ENCODE measurements at places on chromosomes 12 and 14.

- DNase-seq = no peak
Measured at GRCh38 chr12:83996671-83997070, 915.9 kb downstream of the SLC6A15 start.

DNA sequence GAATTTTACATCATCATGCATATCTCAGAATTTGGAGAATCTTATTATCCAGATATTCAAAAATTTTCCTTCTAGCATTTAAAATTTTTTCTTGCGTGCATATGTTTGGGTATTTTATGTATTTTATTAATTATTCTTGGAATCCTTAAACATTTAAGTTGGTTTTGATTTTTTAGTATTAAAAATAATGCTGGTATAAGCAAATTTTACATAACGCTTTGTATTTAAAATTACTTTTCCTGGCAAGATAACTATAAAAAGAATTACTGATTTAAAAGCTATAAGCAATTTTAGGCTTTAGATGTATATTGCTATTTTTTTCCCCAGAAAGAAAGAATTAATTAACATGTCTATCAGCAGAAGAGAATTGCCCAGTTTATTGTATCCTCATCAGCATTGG is 224.6 kb upstream of the STXBP6 start:
- no peak for DNase-seq

DNA sequence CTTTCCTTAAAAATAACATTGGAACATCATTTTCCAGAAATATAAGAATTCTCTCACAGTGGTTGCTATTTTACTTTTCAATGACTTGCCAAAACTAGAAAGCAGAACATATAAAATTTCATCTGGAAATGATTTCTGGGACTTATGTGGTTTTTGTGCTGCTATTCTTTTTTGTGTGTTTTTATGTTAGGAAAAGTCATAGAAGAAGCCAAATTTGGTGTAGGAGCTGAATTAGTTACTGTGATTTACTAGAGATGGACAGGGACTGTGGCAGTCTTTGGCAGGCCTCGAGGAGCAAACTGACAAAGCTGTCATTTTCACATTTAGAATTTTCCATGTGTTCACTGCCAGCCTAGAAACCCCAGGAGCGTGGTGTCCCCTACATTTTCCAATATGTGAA is 38.3 kb upstream of the LDHB start:
- DNase-seq = no peak

GRCh38 chr14:88301381-88301780 is 21.7 kb downstream of the KCNK10 start:
- no peak for DNase-seq

- peak; percentile 60 for DNase-seq
Measured at GRCh38 chr14:64983439-64984310, 3.0 kb upstream of the FNTB start.

- no peak for DNase-seq
Measured at GRCh38 chr14:92589213-92589852, 75.8 kb downstream of the RIN3 start.

DNA sequence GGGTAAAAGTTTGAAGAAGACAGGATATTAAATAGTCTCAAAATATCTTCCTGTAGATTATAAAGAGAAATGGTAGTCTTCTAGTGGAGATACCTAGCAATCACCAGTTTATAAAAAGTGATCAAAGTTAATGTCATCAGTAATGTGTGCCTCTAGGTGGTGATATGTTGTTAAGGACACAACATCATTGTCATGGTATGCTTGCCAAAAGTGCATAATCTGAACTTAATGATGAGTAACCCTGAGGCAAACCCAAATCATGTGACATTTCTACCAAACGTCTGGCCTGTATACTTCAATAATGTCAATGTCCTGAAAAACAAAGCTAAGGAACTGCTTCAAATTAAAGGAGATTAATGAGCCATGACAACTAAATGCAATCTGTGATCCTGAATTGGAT is 214.7 kb downstream of the PHLDA1 start:
- no peak for DNase-seq

- no peak for DNase-seq
Measured at GRCh38 chr12:91007531-91008290, 2.9 kb upstream of the EPYC start.

GRCh38 chr12:47741340-47741703 is 16.0 kb upstream of the ENDOU start:
- peak; percentile 51 for DNase-seq

DNA sequence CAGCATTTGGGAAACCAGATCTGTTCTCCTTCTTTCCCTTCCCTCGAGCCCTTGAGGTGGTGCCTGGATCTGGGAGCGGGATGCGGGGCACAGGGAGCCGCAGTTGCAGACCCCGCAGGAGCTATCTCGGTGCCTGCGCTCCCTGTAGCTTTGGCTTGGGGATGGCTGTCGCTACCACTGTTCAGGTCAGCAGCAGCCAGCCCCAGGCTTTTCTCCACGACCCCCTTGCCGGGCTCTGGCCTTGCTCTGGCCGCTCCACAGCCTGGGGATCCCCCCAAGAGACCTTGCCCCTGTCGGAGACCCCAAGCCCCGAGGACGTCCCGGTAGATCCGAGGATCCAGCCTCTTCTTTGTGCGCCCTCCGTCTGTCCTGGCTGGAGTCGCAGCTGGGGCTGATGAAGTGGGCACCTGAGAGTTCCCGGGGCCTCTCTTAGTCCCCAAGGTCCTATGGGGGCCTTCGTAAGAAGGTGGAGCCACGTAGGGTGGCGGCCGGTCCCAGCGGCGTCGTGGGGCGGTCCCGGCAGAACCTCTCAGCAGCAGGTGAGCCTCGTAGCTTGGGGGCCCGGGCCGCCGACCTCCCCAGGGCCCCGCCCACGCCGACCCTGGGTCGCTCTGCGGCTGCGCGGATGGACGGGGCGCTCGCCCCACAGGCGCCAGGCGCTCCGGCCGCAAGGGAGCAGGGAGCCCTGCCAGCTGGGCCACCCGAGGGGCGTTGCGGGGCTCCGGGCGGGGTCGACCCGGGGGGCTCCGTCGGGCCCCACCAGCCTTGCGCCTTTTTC is 1.3 kb downstream of the DDN start:
- no peak for DNase-seq

DNA sequence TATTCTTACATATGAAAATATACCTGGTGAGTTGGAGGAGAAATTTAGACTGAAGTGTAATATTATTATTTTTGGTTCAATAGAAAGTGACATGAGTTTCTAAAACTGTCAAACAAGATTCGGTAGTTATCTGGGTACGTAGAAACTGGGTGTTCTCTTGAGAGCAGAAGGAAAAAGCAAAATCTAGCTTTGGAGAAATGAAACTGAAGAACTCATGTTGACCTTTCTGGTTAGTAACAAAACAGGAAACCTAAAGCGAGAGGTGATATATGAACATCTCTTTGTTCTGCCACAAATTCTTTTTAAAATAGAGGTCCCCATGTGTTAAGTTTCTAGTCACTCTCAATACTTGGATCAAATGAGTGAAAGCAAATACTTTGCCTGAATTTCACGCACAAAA is 401.7 kb downstream of the TRHDE start:
- no peak for DNase-seq

DNA sequence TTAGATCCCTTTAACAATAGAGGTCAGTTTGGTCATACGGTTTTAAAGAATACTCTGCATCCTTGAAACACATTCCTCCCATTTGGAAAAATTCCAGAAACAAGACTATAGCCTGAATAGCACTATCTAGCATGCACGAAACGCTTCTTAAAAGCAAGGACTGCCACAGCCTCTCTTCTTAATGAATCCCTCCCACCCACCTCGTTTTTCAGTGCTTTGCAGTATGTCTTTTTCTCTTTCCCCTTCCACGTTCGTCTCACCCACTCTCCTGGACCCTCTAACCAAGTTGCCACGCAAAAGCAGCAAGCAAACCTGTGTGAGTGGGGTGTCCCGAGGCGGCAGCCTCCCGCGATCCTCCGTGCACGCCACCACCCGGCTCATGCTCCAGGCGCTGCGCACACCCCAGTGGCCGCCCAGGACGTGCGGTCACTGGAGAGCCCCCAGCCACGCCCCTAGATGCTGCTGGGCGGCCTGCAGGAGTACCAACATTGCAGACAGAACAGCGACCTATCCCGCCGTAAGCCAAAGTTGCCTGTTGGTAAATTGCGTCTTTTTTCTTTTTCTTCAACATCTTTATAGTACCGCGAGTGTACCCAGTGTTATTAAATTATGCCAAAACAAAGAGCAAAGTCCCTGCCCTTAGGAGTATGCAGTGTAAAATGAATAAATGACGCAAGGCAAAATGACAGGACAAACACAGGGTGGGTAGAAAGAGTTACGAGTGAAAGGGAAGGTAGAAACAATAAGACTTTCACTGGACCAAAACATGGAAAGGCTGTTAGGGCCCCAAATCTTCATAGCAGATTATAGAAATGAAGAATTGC is at the start of gene SLC38A4:
SLC38A4 (minus strand) TSS at position 407 of the 824 bp plus-strand sequence. CDS start 32,926 bp downstream, outside the sequence.
- no peak for DNase-seq

GRCh38 chr12:46266869-46267574 is 1.8 kb downstream of the SLC38A1 start:
- peak; percentile 10 for DNase-seq

- DNase-seq = peak; percentile 35
Measured at GRCh38 chr12:81128930-81129554, 51.2 kb downstream of the ACSS3 start.

- no peak for DNase-seq
Measured at GRCh38 chr14:39722547-39723273, 290.5 kb upstream of the FBXO33 start.

DNA sequence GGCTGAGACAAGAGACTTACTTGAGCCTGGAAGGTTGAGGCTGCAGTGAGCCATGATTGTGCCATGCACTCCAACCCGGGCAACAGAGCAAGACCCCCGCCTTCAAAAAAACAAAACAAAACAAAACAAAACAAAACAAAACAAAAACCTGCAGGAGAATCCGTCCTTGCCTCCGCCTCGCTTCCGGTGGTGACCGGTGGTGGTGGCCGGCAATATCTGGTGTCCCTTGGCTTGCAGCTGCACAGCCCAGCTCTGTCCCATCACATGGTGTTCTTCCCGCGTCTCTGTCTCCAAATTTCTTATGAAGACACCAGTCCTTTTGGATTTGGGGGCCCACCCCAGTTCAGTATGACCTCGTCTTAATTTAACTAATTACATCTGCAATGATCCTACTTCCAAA is 10.0 kb downstream of the SMIM41 start:
- no peak for DNase-seq

GRCh38 chr14:77243853-77244252 is 27.2 kb downstream of the NGB start:
- no peak for DNase-seq

DNA sequence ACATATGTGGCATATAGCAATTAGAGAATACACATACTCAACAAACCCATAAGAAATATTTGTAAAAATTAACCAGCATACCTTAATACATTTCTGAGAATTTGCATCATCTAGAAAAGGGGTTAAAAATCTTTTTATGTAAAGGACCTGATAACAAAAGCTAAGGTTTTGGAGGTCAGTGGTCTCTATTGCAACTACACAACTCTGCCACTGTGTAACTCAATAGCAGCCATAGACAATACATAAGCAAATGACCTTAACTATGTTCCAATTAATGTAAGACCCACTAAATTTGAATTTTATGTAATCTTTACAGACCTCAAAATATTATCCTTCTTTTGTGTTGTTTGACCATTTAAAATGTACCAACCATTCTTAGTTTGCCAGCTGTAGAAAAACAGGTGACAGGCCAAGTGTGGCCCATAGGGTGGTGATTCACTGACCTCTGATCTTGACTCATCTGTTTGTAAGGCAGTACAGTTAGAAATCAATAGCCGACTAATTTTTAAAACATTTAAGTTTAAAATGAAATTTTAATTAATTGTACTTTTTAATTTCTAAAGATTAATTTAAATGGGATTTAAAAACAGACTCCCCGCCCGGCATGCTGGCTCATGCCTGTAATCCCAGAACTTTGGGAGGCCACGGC is 7.4 kb upstream of the EPS8 start:
- DNase-seq = no peak

DNA sequence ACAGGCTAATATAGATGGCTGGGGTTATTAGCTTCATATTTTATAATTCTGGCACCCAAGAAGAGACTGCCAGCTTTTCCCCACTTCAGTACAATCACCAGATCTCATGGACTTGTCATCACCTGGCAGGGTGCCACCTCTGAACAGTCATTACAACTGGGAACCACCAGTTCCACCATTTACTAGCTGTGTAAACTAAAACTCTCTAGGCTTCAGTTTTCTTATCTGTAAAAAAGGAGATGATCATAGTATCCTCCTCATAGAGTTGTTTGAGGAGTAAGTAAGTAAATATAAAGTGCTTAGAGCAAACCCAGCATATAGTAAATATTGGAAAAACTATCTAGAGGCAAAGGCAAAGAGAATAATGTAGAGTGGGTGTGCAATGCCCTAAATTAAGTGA is 19.3 kb downstream of the CPNE8 start:
- DNase-seq = no peak

DNA sequence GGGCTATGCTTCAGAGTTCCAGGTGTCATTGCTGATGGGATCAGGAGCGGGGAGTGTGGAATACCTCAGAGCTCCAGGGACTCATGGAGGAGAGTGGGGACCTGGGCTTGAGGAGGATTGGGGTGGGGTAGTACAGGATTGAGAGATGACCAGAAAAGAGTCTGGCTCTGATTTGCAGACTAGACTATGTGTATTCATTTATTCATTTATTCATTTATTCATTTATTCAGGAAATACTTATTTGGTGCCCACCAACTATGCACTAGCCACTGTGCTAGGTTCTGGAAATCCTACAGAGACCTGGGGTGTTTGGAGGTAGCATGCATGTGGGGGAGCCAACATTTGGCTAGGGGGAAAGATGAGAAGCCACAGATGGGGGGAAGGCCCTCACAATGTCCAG is 871 bp upstream of the KRT83 start:
- DNase-seq = no peak

DNA sequence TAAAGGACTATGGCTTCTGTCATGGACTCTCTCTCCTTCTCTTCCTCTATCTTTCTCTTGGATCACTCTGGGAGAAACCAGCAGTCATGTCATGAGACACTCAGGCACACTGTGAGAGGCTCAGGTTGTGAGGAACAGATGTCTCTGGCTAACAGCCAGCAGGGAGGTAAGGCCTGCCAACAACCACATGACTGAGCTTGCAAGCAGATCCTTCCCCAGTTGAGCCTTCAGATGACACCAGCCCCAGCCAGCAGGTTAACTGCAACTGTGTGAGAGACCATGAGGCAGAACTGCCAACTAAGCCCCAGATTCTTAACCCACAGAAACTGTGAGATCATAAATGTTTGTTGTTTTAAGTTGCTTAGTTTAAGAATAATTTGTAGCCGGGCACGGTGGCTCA is 90.6 kb downstream of the VCPKMT start:
- peak; percentile 92 for DNase-seq

GRCh38 chr12:102497743-102498142 is 17.4 kb upstream of the IGF1 start:
- no peak for DNase-seq

DNA sequence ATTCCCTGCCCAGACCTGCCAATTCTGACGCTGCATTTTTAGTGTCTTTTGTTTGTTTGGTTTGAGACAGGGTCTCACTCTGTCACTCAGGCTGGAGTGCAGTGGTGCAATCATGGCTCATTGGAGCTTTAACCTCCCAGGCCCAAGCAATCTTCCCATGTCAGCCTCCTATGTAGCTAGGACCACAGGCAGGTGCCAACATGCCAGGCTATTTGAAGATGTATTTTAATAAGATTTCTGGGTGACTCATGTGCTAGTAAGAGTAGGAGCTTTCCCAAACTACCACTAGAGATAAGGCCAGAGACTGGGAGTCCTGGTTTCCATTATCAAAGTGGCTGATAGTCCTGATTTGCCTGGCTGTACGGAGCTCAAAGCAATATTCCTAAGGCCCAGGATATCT is 693.3 kb downstream of the MED13L start:
- DNase-seq = no peak

GRCh38 chr14:89248411-89249064 is 168.5 kb downstream of the FOXN3 start:
- DNase-seq = no peak

- DNase-seq = peak; percentile 15
Measured at GRCh38 chr14:67620217-67620785, 581 bp downstream of the ARG2 start.
